Naive thymus-derived CD4-positive, alpha-beta T cell (primary cell): ENCODE measurements at places on chromosomes 3 and 15. TPM values are rescaled to one million over a fixed set of nuclear protein-coding genes. Genes with fewer than 3 reads are reported as not detected.

- no peaks in the 10 kb centered on the region for H3K4me1 ChIP-seq
- H3K4me3 ChIP-seq = no peak overlapping the region
- no peaks in the 10 kb centered on the region for H3K36me3 ChIP-seq
- no peak overlapping the region for H3K27ac ChIP-seq
Measured at GRCh38 chr15:78372880-78373279, 32.7 kb downstream of the CRABP1 start.

GRCh38 chr3:100263583-100263982, 2.8 kb downstream of the TBC1D23 start:
- H3K27ac ChIP-seq = no peak overlapping the region
- H3K36me3 ChIP-seq = no peaks in the 10 kb centered on the region
- H3K4me3 ChIP-seq = no peak overlapping the region
- H3K4me1 ChIP-seq = peaks cover 20% of the 10 kb centered on the region
- DNase-seq = no peak

GRCh38 chr3:57397175-57398026, 104.9 kb upstream of the ASB14 start:
- H3K36me3 ChIP-seq = no peaks in the 10 kb centered on the region
- no peaks in the 10 kb centered on the region for H3K4me1 ChIP-seq
- peak; percentile 53 for DNase-seq

DNA sequence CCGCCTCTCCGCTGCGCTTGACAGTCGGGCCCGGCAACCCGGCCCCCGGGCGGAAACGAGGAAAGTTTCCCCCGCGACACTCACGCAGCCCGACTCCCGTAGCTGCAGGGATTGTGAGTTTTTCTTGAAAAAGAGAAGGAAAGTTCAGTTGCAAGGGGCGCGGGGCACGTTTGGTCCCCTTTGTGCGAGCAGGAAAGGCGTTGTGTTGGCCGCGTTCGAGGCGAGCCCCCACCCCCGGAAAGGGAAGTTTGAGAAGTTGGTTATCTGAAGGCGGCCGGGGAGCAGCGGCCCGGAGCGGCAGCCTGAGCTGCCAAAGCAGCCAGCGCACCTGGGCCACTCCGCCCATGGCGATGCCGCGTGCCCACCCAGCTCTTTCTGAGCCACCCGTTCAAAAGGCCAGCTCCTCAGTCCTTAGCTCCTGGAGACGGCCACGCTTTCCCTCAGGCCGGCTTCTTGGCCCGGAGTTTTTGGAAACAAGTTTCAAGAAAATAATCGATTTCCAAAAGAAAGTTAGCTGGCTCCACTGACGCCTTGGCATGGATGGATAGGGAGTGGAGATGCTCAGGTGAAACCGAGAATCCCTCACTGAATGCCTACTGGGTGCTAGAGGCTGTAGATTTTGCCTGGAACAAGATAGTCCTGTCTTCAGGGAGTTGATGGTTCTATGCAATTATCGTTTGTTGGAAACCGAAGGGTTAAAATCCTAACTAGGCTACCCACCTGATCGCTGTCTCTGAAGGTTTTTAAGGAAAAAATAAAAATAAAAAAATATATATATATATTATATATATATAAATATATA, 832 bp downstream of the TGFBR2 start:
- H3K4me3 ChIP-seq = peak overlapping the region; percentile 76
- H3K27ac ChIP-seq = peak overlapping the region; percentile 91
- H3K36me3 ChIP-seq = no peaks in the 10 kb centered on the region

DNA sequence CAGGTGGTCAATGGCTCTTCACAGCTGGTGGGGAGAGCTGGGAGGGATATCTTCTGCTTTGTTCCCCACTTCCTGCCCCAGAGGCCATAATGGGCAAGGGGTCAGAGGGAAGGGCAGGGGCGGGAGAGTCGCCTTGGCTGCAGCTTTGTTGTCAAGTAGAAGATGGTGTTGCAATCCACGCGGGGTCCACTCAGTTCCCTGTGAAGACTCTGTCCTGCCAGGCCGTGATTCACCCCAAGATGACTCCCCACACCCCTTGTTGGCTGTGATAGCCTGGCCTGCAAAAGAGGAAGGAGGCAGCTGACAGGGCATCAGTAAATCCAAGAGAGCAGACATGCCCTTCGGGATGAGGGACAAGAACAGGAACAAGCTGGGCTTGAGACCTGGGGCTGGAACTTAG, 6.9 kb downstream of the GALNT15 start:
- no peaks in the 10 kb centered on the region for H3K27me3 ChIP-seq
- no peak for DNase-seq
- no peak overlapping the region for H3K27ac ChIP-seq

- H3K4me1 ChIP-seq = no peaks in the 10 kb centered on the region
- H3K4me3 ChIP-seq = no peak overlapping the region
- no peaks in the 10 kb centered on the region for H3K27me3 ChIP-seq
- no peaks in the 10 kb centered on the region for H3K36me3 ChIP-seq
- DNase-seq = no peak
- no peak overlapping the region for H3K27ac ChIP-seq
Measured at GRCh38 chr3:144018776-144019175, 47.2 kb downstream of the DIPK2A start.

DNA sequence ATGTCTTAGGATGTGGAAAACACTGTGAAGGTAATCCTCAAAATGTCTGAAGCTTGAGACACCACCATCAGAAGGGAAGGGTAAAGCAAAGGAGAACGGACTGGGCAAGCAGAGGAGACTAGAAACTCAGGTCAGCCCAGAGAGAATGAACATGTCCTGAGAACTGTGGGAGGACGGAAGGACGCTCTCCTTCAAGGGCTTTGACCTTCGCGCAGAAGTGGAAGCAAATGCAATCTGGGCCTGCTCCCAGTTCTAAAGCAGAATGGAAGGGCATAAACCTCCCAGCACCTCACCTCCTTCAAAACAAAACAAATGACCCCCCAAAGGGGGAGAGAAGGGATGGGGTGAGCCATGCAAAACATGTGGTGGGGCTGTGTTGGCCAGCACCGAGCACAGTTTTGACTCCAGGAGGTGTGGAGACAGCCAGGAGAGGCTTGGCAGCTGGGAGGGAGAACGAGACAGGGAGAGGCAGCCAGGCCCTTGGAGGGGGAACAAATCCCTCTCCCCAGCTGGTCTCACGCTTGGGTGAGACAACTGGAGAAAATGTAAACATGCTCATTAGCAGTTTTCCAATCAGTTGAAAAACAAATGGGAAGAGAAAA, 222.4 kb upstream of the WNT5A start:
- no peak overlapping the region for H3K4me3 ChIP-seq
- H3K27me3 ChIP-seq = no peaks in the 10 kb centered on the region
- no peak overlapping the region for H3K27ac ChIP-seq
- no peaks in the 10 kb centered on the region for H3K36me3 ChIP-seq

GRCh38 chr3:150388498-150389418, 19.3 kb upstream of the TSC22D2 start:
- H3K36me3 ChIP-seq = no peaks in the 10 kb centered on the region
- no peak overlapping the region for H3K4me3 ChIP-seq
- peaks cover 8% of the 10 kb centered on the region for H3K4me1 ChIP-seq
- H3K27me3 ChIP-seq = no peaks in the 10 kb centered on the region
- H3K27ac ChIP-seq = no peak overlapping the region
- DNase-seq = no peak

DNA sequence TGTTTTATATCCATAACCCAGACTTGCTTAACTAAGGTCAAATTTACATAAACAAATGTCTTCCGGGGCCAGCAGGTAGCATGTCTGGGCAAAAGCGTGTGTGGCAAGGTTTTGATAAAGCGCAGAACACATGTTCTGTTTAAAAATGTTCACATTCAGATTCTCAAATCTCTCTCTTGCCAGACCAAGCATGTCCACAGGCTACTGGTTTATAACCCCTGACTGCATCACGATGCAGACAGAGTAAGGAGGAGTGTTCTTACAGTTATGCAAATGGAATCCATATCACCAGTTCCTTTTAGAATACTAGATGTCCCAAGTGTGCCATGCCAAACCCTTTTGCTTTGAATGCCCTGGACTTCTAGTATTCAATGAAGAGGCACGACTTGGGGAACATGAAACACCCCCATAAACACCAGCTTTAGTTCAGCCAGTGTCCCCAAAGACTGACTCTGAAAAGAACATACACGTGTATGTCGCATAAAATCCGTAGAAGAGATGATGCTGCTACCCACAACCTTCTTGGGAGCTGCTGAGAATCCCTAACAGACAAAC, 412.0 kb downstream of the CNTN4 start:
- H3K4me3 ChIP-seq = no peak overlapping the region
- no peak overlapping the region for H3K27ac ChIP-seq

DNA sequence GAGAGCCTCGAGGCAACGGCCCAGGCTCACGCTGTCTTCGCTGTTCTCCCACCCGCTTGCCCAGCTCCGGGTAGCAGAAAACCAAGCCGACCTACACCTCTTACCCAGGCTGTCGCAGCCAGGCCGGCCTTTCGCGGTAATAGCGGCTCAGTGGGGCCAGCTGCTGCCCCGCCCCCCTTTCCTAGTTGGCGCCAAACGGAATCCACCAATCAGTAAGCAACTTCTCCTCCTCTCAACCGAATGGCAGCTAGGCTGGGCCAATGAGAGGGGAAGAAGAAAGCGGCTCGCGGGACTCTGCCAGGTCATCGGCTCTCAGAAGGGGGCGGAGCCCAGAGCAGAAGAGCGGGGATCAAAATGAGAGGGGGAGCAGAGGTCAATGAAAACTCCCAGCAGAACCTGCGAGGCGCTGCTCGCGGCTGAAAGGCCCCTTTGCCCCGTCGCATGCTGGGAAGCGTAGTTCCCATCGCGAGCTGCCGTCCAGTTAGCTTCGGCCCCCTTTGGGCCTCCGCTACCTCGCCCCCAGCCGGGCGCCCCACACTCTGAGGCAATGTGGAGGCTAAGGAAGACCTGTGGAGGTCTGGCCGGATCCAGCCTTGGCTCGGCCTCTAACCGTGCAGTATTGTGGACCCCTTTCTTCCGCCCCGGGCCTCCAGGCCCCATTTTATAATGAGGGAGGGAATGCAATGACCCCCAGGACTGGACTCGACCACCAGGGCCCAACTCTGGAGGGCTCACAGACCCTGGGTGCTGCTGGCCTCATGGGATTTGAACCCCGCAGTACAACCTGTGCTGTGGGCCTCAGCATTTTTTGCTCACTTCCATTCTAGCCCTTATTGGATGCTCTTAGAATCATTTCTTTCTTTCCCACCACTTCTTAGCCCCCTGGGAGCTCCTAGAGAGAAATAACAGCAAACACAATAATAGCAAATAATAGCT, at the start of gene CDC25A:
CDC25A (minus strand) TSS at position 152 of the 936 bp plus-strand sequence. CDS start 470 bp downstream, outside the sequence.
- peak; percentile 93 for DNase-seq
- peak within 1 kb of the TSS; percentile 88 for H3K4me3 ChIP-seq
- H3K27me3 ChIP-seq = no peaks in the 10 kb centered on the region

DNA sequence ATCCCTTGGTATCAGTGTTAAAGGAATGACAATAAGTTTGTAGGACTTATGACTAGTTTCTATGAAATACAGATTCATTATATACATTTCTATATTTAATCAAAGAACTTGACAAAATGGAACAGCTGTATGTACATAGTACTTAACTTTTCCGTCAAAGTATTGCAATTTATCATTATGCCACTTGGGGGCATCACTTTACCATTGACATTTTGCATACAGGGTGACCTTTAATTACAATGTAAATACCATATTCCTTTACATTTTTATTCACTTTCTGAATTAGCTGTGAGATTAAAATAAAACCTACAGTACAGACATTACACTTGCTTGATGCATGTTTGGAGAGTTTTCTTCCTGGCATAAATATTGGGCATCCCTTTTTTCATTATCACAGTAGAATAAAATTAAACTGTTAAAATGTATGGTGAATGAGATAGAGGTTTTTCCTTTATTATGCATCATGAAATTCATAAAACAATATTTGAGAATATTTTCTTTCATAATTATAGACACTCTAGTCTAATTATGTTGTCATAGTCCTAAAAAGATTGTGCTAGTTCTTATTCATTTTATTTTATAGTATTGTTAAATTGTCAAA, 6.9 kb downstream of the NEK11 start:
- H3K4me1 ChIP-seq = no peaks in the 10 kb centered on the region
- DNase-seq = peak; percentile 62
- H3K27me3 ChIP-seq = no peaks in the 10 kb centered on the region

DNA sequence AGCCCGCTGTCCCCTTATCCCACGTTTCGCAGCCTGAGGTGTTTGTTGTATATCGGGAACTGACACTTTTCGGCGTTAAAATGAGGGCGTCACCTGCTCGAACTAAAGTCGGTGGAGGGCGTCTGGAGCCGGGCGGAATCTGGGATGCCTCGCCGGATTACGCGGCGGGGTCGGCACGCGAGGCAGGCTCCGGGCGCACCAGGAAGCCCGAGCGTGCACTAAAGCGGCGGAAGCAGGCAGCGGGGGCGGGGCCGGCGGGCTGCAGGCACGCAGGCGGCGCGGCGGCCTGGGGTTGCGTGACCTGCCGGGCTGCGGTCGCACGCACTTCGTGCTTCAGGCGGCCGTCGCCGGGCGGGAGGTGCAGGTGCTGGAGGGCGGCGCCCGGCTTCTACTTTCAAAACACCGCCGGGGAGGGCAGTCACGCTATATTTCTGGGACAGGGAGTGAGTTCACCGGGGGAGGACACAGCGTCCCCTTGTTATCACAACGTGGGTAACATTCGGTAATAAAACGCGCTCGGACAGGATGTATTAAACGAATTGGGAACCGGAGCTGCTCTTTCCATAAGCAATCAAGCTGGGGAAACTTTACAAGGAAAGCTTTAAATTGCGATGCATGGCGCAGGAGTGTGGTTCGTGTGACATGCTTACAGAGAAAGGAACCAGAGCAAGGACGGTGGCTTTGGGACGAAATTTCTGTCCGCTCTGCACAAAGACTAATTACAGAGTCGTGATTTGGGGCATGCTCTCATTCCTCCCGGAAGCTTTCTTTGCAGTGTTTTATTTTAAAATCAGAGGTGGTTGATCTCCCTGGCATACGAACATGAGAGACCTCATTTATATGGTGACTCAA, 9.1 kb upstream of the LEKR1 start:
- H3K4me1 ChIP-seq = peaks cover 8% of the 10 kb centered on the region
- peak overlapping the region; percentile 67 for H3K27ac ChIP-seq
- H3K27me3 ChIP-seq = no peaks in the 10 kb centered on the region
- H3K36me3 ChIP-seq = no peaks in the 10 kb centered on the region
- peak; percentile 79 for DNase-seq

- no peaks in the 10 kb centered on the region for H3K27me3 ChIP-seq
- H3K4me3 ChIP-seq = no peak overlapping the region
- no peaks in the 10 kb centered on the region for H3K4me1 ChIP-seq
- no peak overlapping the region for H3K27ac ChIP-seq
Measured at GRCh38 chr3:129034642-129035041, 25.9 kb upstream of the GP9 start.

- H3K27ac ChIP-seq = no peak overlapping the region
- no peaks in the 10 kb centered on the region for H3K36me3 ChIP-seq
- no peak for DNase-seq
- H3K4me3 ChIP-seq = no peak overlapping the region
- no peaks in the 10 kb centered on the region for H3K4me1 ChIP-seq
- peaks cover 3% of the 10 kb centered on the region for H3K27me3 ChIP-seq
Measured at GRCh38 chr3:171788546-171789351, 21.5 kb downstream of the PLD1 start.

GRCh38 chr15:78307976-78308375, 8.6 kb upstream of the SKIC8 start:
- H3K4me3 ChIP-seq = no peak overlapping the region
- no peak for DNase-seq
- H3K27me3 ChIP-seq = no peaks in the 10 kb centered on the region
- no peak overlapping the region for H3K27ac ChIP-seq

FANCD2OS gene
- polyA plus RNA-seq = not detected

ZBBX gene
- polyA plus RNA-seq = not detected

P3H2 gene
- polyA plus RNA-seq = not detected

ROPN1 gene
- polyA plus RNA-seq = not detected

IGSF11 gene
- polyA plus RNA-seq = 0.44 TPM

PP2D1 gene
- 0.60 TPM for polyA plus RNA-seq

FETUB gene
- polyA plus RNA-seq = not detected

AGBL1 gene
- polyA plus RNA-seq = not detected

RAB27A gene
- 17.6 TPM for polyA plus RNA-seq

CATSPER2 gene
- polyA plus RNA-seq = 0.61 TPM

RBP2 gene
- not detected for polyA plus RNA-seq

CDCP1 gene
- polyA plus RNA-seq = 1.0 TPM
